ENCODE measurements at places on chromosomes 4 and X.

DNA sequence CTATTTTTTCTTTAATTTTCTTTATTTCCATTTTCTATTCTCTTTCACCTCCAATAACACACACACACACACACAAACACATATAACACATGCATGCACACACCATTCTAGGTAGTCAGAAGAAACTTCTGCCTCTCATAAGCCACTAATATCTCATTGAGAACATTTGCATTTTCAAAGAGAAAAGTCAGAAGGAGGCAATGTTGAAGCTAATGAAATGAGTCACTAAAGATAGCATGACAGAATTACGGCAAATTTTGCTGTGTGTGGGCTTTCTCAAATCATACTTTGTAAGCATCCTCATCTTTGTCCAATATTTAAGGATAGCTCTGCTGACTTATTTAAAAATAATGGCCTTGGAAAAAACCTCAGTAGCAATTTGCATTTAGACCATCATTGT lies 291.3 kb downstream of the GUCY2F start:
- DNase-seq: no peak

GRCh38 chr4:138438608-138439007 lies 196.5 kb upstream of the SLC7A11 start:
- no peak for DNase-seq

DNA sequence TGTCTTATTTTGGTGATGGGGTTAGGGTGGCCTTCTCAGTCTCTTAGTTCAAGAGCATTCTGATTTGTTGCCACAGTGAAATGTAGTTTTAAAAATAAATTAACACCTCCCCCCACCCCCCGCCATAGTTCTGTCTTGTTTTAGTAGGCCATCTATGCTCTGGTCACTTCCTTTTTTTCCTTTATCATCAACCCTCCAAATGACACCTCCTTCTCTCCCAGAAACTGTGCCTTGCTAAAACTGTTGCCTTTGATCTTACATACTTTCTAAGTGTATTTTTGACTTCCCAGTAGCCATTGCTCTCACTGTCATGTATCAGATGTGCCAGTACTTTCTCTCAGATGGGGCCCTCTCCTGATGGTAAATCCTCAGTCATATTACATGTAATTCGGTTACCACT lies 14.5 kb upstream of the NDUFC1 start:
- no peak for DNase-seq

GRCh38 chrX:46831765-46832327 lies 5.0 kb upstream of the RP2 start:
- no peak for DNase-seq

DNA sequence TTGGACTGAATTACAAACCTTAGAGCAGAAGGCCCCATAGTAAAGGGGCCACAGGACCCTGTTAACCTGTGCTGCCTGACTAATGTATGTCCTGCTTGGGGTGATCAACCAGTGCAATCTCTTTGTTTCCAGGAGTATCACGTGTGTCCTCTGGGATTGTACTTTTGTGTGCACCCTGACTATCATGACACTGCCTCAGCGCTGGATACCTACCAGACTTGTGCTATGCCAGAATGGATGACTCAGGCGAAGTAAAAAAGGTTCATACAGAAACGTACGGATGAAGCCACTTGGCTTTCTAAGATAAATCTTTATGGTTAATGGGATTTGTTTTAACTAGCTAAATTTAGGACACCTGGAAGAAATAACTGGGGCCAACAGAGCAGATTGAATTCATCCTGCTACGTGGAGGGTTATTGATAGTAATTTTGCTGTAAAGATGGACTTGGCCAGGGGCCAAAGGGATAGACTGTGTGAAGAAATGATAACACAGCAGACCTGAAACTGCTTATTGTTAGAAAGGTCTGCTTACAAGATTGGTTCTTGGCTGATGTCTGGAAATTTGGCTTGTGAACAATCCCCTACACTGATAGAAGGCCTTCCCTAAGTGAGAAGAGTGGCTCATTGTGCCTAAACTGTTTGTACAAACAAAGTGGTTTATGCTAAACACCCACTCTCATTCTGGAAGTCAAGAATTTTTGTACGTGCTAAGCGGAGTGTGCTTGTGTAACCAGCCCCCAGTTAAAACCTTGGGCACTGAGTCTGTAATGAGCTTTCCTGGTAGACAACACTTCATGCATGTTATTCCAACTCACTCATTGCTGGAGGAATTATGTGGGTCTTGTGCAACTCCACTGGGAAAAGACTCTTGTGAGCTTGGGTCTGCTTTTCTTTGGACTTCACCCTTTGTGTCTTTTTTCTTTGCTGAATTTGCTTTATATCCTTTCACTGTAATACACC lies 750.5 kb upstream of the HTR2C start:
- DNase-seq: no peak

- DNase-seq: peak; percentile 92
These were observed at the start of gene MAP9 for GRCh38 chr4:155376387-155377268. MAP9 (minus strand) TSS chr4:155376965; CDS start chr4:155375850, 1,115 bp downstream.

GRCh38 chrX:16436348-16437188 lies 213.4 kb upstream of the S100G start:
- DNase-seq: peak; percentile 33

GRCh38 chr4:112951362-112952312 lies 97.8 kb upstream of the ANK2 start:
- DNase-seq: peak; percentile 20

GRCh38 chr4:95386410-95386809 lies 162.4 kb downstream of the UNC5C start:
- DNase-seq: no peak

DNA sequence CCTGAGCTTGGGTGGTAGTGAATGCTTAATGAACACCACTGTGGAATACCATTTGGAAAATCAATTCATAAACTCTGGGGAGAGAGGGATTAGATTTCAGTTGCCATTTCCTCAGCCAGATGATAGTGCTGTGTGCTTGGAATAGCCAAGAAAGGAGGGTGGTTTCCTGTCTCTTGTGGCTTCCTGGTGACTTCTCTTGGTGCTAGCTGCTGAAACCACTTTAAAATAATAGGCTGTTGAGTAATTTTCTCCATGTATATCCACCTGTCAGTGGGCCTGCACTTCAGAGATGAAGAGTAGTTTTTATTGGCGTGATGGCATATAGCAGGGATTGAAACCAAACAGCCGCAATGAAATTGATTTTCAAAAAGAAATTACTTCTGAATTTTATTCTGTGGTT lies 11.8 kb downstream of the EDA start:
- DNase-seq: no peak

DNA sequence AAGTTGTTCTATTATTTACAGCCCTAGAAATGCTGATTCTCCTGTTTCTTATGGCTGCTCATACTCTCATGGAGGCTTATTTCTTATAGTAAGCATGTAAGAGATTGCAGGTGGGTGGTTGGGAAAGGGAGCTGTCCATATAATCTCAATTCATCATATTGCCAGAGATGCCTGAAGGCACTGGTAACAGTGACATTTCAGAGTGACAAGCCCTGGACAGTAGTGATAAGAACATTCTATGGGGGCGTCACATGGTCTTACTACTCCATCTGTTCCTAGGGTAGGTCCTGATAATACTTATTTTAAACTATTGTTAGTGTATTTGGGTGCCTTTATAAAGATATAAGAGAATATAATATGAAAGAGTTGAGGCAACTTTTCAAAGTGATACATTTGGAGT lies 171.5 kb downstream of the CFAP299 start:
- DNase-seq: no peak

- no peak for DNase-seq
These were observed 198.1 kb upstream of the NUDT6 start for GRCh38 chr4:123120473-123120872.

DNA sequence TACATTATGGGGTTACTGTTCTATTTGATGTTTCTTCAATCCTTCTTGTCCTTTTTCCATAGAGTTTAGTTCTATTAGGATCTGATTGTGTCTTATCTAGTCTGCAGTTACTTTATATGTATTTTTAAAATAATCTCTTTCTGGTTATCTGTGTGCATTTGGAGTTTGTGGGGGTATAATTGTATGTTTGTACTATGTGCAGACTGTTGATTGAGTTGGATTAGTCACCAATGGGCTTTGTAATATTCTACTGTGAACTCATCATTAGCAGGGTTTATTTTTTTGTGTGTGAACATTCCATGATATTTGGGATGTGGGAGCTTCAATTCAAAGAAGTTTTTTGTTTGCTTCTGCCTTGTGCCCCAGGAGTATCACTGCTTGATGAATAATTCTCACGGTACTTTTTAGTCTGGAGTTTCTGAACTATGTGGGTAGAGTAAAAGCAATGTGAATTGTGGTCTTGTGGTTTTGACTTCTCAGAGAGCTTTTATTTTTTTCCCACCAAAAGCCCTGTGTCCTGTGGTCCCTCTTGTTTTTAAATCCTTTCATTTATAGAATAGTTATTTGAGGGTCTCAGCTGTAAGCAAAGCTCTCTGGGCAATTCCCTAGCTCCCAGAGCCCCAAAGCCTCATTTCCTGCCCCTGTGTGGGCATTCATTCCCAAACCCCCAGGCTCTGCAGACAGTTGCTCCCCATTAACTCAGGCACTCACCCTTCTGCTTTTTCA lies 127.8 kb downstream of the PHKA2 start:
- peak; percentile 66 for DNase-seq

DNA sequence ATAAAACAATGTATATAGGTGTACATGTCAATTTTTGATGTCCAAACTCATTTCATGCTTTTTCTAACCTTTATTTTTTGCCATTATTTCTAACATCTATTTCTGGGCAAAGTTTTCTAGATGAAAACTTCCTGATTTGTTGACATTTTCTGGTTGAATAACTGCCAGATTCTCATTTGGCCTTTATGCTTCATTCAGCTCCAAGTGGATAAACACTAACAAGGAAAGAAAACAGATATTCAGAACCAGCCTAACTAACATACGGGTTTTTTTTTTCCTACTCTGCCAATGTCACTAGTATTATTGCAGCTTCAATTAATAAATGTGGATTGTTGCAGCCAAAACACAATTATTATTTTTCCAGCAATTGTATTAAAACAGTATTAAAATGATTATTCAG lies 50.9 kb upstream of the RAP1GDS1 start:
- no peak for DNase-seq

GRCh38 chrX:97637289-97637688 lies 753.6 kb downstream of the RPA4 start:
- no peak for DNase-seq

GRCh38 chrX:7614616-7615015 lies 228.4 kb upstream of the VCX start:
- DNase-seq: no peak

- DNase-seq: peak; percentile 59
These were observed at the start of gene TBL1X for GRCh38 chrX:9464435-9465371. TBL1X (plus strand) TSS chrX:9465058; CDS start chrX:9653587, 188,529 bp downstream.

- DNase-seq: no peak
These were observed 47.4 kb downstream of the WDR1 start for GRCh38 chr4:10069075-10069642.

DNA sequence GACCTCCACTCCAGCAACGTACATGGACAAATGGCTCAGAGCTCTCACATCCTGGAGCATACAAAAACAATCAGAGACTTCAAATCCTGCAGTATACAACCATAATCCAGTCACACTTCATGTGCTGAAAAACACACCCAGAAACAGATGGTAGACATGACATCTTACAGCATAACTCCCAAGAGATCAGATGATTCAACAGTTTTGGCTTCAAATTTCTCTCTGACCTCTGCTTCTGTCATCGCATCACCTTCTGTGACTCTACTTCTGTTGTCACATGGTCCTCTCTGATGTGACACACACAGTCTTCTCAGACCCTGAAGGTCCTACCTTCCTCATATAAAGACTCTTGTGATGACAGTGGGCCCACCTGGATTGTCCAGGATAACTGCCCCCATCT lies 18.5 kb downstream of the SUV39H1 start:
- DNase-seq: no peak

DNA sequence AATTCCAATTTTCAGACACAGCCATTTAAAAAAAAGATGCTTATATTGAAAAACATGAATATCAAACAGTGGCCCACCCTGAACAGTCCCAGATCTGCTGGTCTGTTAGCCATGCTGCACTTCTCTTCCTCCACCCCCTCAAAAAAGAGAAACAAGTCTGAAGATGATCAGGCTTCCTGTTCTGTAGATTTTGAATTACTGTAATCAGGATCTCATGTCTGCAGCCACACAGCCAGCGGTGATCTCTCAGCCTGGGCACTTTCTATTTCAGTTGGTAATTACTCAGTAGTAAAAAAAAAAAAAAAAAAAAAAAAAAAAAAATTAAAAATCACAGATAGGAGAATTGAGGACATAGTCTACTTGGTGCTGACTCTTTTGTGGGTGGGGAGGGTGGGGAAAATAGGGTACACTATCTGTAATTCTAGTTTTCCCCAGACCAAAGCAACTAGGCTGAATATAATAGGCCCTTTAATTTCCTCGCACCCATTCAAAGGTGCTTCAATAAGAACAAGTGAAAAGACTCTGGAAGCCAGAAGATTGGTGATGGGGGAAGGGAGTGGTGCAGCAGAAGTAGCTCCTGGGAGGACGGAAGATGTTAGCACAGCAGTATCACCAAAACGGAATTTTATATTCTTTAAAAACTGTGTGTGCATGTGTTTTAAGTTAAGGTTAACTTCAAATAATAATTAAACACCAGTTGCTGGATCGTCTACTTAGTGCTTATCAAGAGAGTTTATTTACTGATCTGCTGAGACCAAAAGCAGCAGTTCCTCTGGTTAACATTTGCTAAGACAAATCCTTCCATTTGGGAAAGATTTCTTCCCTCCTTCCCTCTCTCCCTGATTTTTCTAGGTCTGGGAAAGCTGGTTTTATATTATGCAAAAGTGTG lies 47.0 kb downstream of the SPRY1 start:
- DNase-seq: peak; percentile 36

DNA sequence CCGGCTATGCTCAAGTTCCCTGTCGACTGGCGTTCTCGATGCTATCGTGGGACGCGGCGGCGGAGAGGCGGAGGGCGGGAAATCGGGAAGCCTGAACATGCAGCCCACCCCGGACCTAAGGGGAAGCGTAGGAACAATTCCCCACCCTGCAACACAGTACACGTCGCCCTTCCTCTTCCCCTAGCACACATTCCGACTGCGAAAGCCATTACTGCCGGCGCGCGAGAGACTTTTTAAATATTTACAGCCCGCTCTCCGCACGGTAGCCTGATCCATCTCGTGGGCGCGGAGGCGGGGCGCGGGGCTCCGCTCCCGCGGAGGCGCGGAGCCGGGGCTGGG lies 48.1 kb upstream of the BCOR start:
- DNase-seq: no peak

- DNase-seq: no peak
These were observed 5.8 kb downstream of the NKX3-2 start for GRCh38 chr4:13538427-13538973.

GRCh38 chr4:184471881-184472613 lies 2.3 kb downstream of the IRF2 start:
- DNase-seq: peak; percentile 28

- no peak for DNase-seq
These were observed 3.8 kb downstream of the ARHGEF38 start for GRCh38 chr4:105556206-105556605.

DNA sequence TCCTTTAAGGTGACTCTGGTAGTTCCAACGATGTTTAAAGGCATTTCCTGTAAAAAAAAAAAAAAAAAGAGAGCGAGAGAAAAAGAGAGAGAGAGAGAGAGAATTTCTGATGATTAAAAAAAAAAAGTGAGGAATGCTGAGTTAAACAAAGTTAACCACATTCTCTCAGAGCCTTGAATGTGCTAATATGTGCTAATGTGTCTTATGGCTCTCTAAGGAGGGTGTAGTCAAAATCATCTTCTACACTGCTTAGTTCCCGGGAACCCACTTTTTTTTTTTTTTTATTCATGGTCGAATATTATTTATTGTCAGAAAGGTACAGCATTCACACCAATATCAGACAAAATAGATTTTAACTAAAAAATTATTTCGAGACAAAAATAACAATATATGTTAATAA lies 111.7 kb downstream of the SNCA start:
- no peak for DNase-seq
